ENCODE measurements at places on chromosomes 13 and 19.

GRCh38 chr13:39512687-39513086 lies 90.3 kb downstream of the LHFPL6 start:
- no peak for DNase-seq

- no peak for DNase-seq
Measured at GRCh38 chr13:34372581-34372980, 554.6 kb downstream of the RFC3 start.

GRCh38 chr19:33396701-33397535 lies 23.4 kb downstream of the CEBPG start:
- peak; percentile 77 for DNase-seq

DNA sequence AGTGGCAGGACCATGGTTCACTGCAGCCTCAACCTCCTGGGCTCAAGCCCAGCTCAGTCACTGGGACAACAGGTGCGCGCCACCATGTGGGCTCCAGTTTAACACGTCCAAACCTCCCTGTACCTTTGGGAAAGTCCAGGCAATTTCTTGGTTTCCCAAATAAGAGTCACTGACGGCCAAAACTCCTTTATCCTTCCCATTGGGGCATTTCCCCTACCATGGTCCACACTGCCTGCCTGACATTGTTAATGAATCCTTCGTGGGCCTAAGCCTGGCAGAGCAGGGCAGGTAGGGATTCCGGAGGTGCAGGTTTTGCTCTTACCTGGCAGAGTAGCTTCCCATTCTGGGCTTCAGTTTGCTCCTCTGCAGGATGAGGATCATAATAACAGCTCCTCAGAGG lies 66.2 kb upstream of the TM9SF2 start:
- DNase-seq: no peak

Measured in endodermal cell (in vitro differentiated cells).